ENCODE measurements at places on chromosomes 16 and 17. TPM values are rescaled to one million over a fixed set of nuclear protein-coding genes. Genes with fewer than 3 reads are reported as not detected.

IL34 gene
- 4.1 TPM for total RNA-seq

PMFBP1 gene
- 0.11 TPM for total RNA-seq

DNA sequence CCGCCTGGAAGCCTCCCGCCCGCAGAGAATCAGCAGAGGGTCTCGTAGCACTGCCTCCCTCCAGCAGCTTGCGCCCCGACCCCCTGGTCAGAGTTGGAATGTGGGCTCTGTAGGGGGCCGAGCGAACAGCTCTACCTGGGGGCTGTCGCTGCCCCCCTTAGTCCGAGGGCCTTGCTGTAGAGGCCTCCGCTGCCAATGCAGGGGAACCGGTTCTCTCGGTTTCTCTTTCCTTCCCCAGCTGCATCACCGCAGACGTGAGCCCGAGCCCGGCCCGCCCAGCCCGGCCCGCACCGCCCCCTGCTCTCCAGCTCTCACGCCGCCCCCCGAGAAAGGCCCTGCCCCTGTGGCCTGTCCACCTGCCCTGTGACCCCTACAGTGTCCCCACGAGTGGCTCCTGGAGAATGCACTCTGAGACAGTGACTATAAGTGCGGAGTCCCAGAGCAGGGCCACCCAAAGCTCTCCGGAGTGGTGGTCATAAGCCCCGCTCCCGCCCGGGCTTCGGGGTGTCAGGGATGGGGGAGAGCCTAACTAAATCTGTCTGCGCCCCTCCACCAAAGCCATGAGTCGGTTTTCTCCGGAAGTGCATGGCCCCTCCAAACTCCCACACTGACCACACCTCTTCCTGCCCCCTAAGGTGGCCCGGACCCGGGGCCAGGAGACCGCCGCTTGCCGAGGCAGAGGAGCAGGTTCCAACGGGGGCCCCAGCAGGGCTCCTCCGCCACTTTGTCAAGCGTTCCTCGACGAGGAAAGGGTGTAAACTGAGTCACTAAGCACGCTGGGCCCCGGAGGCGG lies 1.7 kb downstream of the ARHGAP27 start:
- no peak for DNase-seq

DNA sequence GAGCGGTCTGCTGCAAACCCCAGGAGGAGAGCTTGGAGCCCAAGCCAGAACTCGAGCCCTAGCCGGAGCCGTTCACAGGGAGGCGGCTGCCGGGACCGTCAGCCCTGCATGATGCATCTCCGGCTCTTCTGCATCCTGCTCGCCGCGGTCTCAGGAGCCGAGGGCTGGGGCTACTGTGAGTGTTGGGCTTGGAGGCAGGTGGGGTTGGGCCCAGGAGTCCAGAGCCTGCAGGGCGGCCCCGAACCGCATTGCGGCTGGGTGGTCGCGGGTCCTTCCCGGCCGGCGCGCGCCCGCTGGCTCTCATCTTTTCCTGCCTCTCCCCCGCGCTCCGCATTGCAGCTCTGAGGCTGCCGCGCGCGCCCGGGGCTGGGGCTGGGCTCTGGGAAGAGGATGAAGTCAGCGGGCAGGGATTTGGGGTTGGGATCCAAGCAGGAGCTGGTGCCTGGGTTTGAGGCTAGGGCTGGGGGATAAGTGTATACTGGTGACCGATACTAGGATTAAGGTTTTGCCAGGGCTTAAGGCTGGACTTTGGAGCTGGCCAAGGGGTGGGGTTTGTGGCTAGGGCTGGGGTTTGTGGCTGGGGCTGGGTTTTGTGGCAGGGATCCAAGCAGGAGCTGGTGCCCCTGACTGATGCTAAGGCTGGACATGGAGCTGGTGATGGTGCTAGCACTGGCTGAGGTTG lies 532 bp downstream of the CNTNAP1 start:
- DNase-seq, result peak; percentile 61
